ENCODE measurements at places on chromosomes 4 and X.

DNA sequence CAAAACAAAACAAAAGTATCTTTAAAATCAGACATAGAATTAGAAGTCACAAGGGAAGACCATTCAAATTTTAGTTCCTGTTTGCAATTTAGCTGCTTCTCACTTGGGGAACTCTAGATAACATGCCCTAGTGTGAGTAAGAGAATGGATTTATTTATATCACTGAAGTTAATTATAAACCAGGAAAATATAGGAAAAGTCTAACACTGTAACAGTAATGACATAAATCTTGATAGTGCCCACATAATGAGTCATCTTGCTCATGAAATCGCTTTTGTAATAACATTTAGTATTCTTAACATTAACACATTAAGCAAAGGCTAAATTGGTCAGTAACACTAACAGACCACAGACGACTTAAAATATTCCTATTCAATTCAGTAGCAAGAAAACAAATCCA lies 710.7 kb downstream of the STPG2 start:
- no peak for DNase-seq

DNA sequence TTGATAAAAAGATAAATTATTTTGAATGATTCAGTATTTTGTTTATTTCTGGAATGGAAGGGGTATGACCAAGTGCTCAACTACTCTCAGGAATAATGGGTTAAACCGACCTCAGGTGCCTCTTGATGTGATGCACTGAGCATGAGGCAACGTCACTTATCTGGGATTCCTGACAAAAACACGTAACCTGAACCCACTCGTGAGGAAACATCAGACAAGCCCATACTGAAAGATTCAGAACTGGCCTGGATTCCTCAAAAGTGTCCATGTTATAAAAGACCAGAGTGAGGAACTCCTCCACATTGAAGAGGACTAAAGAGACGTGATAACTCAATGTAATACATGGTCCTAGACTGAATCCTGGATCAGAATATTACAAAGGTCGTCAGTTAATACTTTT lies 144.0 kb downstream of the FNIP2 start:
- no peak for DNase-seq

DNA sequence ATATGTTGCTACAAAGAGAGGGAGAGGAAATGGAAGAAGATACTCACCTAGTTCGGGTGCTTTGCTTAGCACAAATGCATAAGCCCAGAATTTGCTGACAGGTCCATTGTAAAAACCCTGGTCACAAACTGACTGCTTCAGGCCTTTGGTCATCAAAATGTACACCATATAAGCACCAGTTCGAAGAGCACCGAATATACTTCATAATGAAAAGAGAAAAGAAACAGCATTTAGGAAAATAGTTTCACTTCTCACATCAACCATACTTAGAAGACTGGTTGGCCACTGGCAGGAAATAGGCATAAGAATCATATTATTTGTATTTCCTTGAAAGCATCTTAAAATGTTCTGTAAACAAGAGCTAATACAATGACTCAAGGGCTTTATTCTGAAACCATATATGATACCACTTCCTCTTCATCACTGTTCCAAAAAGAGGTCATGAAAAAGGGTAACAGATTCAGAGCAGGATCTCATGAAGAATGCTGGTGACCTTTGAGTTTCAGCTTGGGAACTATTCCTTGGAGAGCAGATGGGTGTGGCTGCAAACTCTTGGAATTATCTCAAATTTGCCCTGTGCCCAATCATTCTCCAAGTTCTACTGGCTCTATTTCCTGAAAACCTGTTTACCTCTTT lies 138.7 kb downstream of the ELOVL6 start:
- peak; percentile 20 for DNase-seq

DNA sequence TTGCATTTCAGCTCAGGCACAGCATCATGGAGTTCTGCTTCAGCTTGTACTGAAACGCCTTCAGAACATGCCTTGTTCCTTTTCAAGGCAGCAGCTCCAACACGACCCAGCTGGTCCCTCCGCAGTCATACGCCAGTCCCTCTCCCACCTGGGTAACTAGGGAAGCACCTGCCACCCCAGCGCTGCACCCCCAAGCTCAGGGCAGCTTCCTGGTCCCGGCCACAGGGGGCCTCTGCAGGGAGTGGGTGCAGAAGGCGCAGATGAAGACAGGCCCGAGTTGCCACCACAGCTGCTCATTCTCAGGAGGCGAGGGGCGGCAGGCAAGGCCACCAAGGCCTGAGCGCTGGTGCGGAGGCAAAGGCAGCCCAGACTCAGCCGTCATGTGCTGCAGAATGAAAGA lies 21.8 kb downstream of the WDR1 start:
- DNase-seq = no peak

DNA sequence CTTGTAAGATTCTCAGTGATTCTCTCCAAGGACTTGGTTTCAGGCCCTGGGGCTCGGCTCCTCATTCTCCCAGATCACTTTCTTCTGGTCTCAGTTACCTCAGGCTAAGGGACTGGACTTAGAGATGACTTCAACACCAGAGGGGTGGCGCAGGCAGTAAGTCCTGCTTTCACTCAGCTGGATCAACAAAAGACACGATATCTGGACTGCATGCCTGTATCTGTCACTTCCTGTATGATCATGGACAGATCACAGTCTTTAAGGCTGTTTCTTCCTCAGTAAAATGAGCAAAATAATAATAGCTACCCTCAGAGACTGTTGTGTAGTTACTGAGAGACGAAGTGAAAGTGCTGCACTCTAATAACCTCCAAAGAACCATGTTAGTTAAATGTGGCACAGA lies 19.5 kb upstream of the CXCR3 start:
- peak; percentile 73 for DNase-seq

DNA sequence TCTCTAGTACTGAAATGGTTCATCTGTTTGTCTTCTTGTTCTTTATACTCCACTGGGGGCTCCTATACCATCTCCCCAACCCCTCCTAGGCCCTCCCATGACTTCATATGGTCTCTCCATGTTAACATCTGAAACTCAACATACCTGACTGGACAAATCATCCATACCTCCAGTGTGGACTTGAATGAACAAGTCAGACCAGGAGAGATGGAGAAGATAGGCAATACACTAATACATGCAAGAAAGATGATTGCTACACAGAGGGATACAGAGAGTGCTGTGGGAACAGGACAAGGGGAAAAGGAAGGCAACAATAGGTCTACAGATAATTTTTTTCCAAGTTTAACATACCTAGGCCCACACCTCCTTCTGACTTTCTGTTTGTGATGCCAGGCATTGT lies 175.1 kb downstream of the FHIP1A start:
- no peak for DNase-seq

Measured in dermis blood vessel endothelial cell (primary cell).